ENCODE measurements at places on chromosomes 1 and 21.

GRCh38 chr1:12532405-12533315 is 85.3 kb downstream of the DHRS3 start:
- no peak for DNase-seq

GRCh38 chr1:164033782-164034181 is 525.2 kb upstream of the PBX1 start:
- DNase-seq: no peak

DNA sequence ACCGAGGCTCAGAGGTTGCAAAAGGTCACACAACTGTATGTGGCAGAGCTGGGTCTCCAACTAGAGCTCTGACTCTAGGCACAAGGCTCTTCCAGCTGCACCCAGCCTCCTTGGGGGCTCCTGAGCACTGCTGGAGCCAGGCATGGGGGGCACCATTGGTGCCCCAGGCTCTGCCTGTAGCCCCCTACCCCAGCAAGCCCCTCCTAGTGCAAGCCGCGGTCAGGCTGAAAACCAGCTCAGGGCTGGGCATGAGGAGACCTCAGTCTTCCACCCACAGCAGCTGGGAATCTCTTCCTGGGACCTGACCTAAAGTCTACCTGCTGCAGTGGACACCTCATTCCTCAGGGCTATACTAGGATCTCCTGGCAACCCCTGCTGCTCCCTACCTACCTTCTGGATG is 14.6 kb downstream of the TNNT2 start:
- no peak for DNase-seq

- DNase-seq: no peak
These were observed 32.9 kb downstream of the MIS18A start for GRCh38 chr21:32245971-32246370.

GRCh38 chr1:231139125-231139649 is 22.7 kb upstream of the TRIM67 start:
- no peak for DNase-seq

DNA sequence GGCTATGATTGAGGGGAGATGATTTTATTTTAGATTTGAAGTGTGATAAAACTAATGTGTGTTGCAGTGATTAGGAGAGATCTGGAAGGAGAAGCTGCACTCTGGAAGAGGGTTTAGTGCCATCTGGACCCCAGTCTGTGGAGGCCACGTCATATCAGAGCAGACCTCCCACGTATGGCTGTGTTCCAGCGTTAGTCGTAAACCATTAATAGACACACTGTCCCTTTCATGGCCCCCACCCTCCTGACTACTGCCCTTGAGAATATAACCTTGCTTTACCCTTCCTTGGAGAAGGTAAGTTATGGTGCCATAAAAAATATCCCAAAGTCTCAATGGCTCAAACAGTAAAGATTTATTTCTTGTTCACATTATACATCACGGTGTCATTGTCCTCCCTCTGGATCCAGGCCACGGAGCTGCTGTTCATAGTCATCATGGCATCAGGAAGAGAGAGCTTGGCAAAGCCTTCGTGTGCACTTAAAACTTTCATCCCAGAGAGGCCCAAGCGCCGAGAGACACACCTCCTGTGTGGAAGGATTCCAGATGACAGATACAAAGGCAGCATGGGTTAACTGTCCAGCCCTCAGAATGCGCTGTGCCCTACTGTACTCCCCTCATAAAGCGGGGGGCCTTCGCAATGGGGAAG is 33.2 kb downstream of the RHOU start:
- no peak for DNase-seq

DNA sequence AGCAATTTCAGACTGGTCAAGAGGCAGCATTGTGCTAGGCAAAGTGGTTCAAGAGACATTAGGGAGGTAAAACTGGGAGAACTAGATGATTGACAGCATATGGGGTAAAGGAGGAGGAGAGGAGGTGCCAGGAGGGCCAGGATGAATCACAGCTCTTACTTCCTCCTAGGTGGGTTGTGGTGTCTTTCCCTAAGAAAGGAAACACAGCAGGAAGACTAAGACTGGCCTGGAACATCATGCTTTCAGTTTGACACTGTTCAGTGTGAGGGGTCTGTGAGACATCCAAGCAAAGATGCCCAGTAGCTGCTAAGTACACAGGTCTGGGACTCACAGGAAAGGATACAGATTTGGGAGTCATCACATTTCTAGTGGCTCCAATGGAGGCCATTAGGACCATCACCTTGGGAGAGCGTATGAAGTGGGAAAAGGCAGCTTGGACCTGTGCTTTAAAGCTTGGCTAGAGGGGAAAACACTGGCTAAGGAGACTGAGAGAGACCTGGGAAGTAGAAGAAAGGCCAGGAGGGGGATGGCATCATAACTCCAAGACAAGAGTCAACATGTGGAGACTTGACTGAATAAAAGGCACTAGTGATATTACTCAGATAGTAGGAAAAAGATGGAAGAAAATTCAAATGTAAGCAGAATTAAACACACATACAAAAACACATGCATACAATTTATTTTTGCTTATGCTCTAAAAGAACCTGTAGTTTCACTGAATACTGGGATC is 17.3 kb downstream of the CD58 start:
- no peak for DNase-seq

- DNase-seq: no peak
These were observed 578.9 kb upstream of the NR5A2 start for GRCh38 chr1:199448646-199449045.

DNA sequence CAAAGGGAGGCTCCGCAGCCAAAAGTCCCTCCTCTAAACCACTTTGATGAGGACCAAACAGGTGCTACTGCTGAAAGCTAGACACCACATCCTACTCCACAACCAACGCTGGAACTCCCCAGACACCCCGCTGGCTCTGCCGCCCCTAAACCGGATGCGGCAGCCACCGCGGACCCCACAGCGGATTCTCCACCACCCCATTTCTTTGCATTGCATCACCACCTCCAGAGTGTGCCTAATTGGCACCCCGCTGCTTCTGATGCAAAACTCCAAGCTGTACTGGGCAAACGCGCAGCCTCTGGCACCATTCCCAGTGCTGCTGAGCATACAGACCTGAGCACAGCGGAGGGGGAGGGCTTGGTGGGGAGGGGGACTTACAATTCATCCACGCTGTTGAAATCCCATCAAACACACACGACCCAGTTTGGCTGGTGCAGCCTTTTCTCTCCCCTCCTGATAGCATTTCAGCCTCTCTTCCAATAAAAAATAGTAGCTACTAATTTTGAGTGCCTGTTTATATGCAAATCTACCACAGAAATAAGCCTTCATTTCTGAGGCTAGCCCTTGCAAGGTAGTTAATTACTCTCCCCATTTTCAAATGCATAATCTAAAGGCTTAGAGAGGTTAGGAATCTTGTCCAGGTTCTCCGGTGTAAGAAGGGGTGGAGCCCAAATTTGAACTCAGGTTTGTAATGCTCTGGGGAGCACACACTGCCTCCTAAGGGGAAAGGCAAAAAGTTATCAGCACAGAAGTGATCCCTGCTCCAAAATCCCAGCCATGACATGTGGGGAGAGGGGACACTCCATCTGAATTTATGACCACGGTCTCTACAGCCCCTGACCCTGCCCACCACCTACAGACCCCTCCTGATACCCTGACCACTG is 12.2 kb upstream of the RGS16 start:
- peak; percentile 76 for DNase-seq

DNA sequence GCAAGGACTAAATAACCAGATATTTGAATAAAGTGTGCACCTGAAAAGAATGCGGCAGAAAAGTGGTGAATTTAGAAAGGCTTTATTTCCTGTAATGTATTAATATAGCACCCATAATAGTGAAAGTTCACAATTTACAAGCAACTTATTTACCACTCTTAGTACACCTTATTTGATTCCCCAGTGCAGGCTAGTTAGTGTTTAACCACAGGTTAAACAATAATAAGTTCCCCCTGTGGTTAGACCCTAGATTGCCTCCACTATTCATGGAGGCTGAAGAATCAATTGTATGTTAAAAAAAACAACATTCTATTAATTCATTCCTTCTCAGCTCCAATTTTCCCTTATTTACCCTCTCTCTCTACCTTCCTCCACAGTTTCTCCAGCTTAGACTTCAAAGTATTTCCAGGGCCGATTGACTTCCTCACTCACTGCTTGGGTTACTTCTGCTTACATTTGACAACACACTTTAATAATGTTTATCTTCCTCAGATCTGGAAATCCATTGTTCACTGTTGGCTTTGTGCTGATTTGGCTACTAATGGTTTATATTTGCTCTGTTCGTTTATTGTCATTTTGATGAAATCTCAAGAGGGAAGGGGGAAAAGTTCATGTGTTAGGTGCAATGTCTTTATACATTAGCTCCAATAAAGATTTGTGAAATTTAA is 796.3 kb downstream of the BRINP3 start:
- DNase-seq: peak; percentile 76

All from HAP-1 (cell line).